Kidney glomerular epithelial cell (primary cell): ENCODE measurements at places on chromosomes 5 and 9.

GRCh38 chr9:95726756-95727155 is 148.7 kb upstream of the ERCC6L2 start:
- peak; percentile 28 for DNase-seq

DNA sequence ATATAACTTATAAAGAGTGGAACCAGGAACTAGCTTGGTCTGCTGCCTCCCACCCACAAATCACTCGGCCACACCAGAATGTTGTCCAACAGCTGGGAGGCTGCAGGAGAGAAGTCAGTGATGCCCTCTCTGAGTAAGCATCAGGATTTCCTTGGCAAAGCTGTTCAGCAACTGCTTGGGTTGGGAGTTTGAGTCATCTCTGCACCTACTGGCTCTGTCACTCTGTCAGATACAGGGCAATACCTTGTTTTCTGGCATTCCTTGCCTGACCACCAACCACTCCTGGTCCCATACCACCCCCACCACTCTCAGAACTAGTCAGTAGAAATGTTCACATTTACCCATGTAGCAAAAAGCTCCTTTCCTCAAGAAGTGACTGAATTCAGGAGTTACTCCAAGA is 36.8 kb upstream of the GCNT4 start:
- DNase-seq = peak; percentile 17

DNA sequence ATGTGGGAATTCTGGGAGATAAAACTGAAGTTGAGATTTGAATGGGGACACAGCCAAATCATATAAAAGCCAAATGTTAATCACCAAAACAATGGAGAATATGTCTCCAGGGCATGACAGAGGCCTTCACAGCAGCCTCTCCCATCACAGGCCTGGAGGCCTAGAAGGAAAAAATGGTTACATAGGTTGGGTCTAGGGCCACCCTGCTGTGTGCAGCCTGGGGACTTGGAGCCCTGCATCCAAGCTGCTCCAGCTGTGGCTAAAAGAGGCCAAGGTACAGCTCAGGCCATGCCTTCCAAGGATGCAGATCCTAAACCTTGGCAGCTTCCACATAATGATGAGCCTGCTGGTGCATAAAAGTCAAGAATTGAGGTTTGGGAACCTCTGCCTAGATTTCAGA is 85.1 kb downstream of the JAKMIP2 start:
- no peak for DNase-seq

GRCh38 chr9:134226221-134226930 is 62.0 kb upstream of the RNU6ATAC start:
- no peak for DNase-seq

- peak; percentile 61 for DNase-seq
These were observed 2.2 kb downstream of the HSD17B3 start for GRCh38 chr9:96299823-96300222.

DNA sequence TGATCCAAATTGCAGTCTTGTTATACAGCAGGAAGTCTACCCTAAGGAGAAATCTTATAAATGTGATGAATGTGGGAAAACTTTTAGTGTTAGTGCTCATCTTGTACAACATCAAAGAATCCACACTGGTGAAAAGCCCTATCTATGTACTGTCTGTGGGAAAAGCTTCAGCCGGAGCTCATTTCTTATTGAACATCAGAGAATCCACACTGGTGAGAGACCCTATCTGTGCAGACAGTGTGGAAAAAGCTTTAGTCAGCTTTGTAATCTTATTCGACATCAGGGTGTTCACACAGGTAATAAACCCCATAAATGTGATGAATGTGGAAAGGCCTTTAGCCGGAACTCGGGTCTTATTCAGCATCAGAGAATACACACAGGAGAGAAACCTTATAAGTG is 10.4 kb downstream of the ZNF189 start:
- no peak for DNase-seq

DNA sequence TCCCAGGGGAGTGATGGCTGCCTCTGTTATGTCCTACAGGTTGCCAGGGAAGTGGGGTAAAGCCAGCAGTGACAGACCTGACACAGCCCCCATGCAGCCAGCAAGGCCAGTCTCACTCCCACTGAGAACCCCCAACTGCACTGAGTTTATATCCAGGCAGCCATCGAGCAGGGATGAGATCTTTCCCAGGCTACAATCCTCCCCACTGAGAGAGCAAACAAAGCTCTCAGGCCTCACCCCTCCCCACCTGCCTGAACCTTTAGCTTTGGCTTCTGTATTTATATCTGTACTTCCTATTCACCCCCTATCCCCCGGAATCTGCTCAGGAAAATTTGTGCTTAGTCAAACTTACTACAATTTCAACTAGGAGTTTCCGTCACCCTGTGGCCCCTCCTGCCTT is 284.1 kb downstream of the FAM170A start:
- no peak for DNase-seq

DNA sequence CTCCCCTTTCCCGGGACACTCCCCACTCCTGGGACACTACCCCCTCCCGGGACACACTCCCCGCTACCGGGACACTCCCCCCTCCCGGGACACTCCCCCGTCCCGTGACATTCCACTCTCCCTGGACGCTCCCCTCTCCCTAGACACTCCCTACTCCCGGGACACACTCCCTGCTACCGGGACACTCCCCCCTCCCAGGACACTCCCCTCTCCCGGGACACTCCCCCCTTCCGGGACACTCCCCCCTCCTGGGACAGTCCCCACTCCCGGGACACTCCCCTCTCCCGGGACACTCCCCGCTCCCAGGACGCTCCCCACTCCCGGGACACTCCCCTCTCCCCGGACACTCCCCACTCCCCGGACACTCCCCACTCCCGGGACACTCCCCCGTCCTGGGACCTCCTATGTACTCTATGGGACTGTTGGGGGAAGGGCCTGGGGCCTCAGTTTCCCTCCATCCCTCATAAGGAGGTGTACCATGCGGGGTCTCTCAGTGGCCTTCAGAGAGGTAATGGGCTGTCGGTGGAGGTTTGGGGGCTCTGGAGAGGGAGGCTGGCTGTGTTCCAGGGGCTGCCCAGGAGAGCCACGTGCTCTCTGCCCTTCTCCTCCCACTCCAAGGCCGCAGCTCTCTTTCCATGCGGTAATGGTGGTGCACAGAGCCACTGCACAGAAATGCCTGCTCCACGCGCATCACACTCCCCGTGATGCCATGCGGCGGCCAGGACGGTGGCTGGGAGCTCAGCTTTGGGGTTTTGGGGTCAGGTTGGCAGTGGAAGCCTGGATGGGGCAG is 96.2 kb downstream of the RXRA start:
- peak; percentile 23 for DNase-seq

DNA sequence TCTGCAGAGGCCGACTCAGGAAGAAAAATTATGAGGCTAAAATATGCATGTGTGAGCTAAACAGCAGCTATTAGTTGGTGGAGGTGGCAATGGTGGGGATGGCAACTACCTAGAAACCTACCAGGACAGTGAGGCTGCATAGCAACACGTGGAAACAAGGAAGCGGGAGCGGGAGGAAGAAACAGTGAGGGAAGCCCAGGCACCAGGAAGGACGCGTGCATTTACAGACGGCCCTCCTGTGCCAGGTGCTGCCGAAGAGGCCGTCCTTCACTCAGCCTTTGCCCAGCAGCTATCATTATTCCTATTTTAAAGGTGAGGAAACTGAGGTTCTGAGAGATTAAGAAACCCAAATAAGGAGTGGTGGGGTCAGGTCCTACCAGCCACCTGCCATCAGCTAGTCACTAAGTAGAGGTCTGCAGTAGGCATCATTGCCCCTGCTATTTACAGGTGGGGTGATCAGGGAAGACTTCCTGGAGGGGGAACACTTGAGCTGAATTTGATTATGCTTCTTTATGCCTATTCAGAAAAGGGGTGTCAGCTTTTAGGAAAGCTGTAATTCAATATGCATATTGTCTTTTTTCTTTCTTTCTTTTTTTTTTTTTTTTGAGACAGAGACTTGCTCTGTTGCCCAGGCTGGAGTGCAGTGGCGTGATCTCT is 125.3 kb downstream of the CRB2 start:
- DNase-seq = no peak

GRCh38 chr5:145660897-145661640 is 174.1 kb downstream of the PRELID2 start:
- no peak for DNase-seq

DNA sequence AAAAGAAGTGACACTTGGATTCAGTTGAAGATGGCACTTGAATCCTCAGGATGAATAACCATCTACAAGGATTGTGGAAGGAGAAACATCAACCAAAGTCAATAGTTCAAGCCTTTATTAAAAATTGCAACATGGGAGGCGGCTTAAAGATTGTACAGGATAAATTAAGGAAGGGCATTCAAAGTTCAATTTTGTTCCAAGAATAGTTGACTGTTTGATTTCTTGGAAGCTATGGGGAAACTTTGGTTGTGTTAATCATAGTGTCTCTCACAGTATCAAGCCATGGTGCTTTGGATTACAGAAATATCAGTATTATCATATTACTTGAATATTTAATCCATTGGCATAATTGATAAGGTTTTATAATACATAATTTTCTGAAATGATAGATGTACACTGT is 1844.3 kb downstream of the MAT2B start:
- no peak for DNase-seq

- DNase-seq = no peak
These were observed 53.4 kb upstream of the SV2C start for GRCh38 chr5:76029739-76030138.

- DNase-seq = no peak
These were observed 6.5 kb downstream of the AMACR start for GRCh38 chr5:34001241-34001841.

- DNase-seq = no peak
These were observed 154.2 kb downstream of the TMC1 start for GRCh38 chr9:72675586-72675985.

DNA sequence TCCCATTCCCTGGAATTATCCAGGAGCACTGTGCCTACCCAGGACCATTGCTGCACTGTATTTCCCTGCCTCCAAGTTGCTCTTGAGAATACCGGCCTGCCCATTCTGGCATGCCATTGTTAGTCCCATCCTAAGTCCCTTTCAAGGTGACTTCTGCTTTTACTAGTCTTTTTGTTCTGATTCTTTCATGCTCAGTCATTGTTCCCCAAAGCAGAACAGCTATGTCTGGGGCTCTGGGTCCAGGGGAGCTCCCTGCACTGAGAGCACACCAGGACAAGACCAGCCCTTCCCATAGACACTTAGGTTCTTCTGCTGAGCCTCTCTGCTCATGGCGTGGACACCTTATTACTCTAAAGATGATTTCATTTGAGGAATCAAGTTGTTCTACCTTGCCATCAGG is 388.9 kb upstream of the KLF4 start:
- DNase-seq = no peak

DNA sequence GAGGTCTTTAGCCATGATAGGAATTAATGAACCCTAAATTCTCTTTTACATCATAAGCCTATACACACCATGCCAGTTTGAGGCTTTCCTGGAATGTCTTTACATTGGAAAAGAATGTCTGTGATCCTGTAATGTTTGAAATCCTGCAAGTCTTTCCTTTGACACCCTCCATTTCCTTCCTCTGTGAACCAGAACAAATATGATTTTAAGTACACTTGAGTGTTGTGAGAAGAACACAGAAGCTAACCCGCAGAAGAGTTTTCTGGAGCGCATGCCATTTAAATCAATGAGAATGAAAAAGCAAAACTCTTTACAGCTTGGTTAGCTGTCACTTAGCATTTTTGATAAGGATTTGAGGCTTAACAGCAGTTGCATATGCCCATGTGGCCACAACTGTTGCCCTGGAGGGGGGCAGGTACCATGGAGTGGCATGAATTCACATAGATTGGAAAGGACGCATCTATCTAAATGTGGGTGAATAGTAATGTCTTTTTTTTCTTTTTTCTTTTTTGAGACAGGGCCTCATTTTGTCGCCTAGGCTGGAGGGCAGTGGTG is 372.6 kb downstream of the KDM4C start:
- DNase-seq = no peak

GRCh38 chr5:41955432-41956024 is 30.4 kb downstream of the FBXO4 start:
- DNase-seq = no peak

GRCh38 chr5:148713735-148714508 is 59.6 kb upstream of the HTR4 start:
- no peak for DNase-seq

DNA sequence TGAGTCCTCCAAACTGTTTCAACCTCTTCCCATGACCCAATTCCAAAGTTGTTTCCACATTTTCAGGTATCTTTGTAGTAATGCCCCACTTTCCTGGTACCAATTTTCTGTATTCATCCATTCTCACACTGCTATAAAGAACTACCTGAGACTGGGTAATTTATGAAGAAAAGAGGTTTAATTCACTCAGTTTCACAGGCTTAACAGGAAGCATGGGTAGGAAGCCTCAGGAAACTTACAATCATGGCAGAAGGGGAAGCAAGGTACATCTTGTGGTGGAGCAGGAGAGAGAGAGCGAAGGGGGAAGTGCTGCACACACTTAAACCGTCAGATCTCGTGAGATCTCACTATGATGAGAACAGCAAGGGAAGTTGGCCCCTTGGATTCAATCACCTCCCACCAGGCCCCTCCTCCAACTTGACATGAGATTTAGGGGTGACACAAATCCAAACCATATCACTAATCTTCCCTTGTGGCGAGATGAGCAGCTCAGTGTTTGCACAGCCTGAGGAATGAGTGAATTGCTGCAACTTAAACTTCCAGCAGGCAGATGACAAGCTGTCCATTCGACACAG is 42.9 kb downstream of the TRIP13 start:
- no peak for DNase-seq

DNA sequence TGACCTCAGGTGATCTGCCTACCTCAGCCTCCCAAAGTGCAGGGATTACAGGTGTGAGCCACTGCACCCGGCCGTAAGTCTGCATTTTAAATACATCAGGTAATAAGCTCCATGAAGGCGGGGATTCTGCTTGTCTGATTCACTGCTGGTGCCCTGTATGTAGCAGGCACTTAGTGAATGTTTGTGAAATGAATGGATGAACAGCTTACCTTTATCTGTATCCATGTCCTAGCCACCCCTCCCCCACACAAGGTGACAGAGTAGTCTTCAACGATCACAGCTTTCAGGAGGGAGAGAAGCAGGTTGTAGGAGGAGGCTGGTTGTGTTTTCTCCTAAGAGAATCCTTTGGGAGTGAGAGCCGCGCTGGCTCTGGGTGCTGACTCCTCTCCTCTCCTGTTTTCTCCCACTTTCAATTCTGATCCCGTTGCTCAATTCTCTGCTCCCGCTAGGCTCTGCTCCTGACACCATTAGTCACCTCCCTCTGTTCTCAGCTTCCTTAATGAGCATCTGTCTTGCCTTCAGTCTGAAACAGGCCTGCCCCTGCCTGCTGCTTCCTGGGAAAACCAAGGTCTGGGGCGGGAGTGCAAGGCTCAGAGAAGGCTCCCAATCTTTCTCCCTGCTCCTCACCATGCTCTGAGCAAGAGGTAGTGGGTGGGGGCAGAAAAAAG is 88.8 kb upstream of the CTNNA1 start:
- peak; percentile 79 for DNase-seq

GRCh38 chr9:80449513-80449912 is 877.7 kb downstream of the TLE4 start:
- DNase-seq = no peak

- DNase-seq = no peak
These were observed 37.1 kb downstream of the BARX1 start for GRCh38 chr9:93918061-93918460.
